Activated CD4-positive, CD25-positive, alpha-beta regulatory T cell treated with anti-CD3 and anti-CD28 coated beads, Interleukin-2, amount 50 U/mL, for 24 hours (primary cell): ENCODE measurements at places on chromosomes 2 and 18.

GRCh38 chr2:16396986-16397385 is 268.6 kb downstream of the CYRIA start:
- no peak for ATAC-seq

DNA sequence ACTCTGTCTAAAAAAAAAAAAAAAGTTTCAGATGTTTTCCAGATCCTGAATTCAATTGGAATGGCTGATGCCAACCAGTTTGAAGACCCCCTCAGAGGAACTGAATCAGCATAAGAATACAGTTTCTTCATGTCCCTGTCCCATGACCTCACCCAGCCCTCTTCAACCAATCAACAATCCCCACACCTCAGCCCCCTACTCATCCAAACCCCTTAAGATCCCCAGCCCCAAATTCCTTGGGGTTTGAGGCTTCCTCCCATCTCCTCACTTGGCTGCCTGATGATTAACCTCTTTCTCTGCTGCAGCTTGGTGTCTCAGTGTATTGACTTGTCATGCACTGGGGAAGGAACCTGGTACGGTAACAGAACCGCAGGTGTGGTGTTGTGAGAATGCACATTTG is 97.6 kb upstream of the CABLES1 start:
- no peak for ATAC-seq

GRCh38 chr2:69055688-69056470 is 42.9 kb downstream of the ANTXR1 start:
- ATAC-seq, result no peak

GRCh38 chr2:71888751-71889445 is 258.8 kb downstream of the CYP26B1 start:
- ATAC-seq, result no peak

- ATAC-seq, result no peak
Measured at GRCh38 chr18:58785171-58785805, 79.4 kb upstream of the ZNF532 start.

- no peak for ATAC-seq
Measured at GRCh38 chr18:76715012-76715610, 107.2 kb upstream of the ZNF236 start.

DNA sequence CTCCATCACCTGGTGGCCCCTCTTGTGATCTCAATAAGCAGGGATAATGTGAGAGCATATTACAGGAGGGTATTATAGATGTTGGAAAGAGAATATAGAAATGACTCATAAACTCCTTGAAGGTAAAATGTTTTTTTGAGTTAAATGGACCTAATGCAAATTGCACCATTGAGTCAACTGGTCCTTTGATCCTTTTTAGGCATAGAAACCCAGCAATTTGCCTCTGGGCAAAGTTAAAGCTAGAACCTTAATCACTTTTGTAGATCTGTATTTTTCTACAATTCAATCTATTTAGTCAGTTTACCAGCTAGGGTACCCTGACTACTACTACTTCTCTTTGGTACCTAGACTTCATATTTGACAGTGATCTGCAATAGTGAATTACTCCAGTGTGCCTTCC is 71.8 kb upstream of the RNF152 start:
- ATAC-seq, result no peak

GRCh38 chr18:57523171-57523956 is 63.1 kb downstream of the FECH start:
- ATAC-seq, result no peak

DNA sequence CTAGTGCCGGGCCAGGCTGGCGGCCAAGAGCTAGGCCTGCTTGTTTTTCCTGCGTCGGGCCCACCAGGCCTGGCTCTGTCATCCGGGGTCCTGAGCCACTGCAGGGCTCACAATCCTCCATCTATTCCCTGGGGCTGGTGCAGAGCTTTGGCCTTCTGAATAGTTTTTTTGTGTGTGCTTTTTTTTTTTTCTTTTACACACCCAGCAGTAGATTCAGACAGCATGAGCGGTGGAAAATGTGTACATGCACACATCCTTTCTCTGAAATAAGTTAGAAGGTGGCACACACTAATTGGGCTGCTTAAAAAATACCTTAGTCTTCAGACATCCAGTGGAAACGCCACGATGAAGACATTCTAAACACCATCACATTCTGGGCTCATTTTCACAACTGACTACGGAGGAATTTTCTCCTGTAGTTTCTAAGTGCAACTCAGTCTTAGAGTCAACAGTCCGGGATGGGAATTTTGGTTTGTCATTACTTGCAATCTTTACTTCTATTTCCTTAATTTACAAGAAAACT is 6.1 kb downstream of the ZFP36L2 start:
- ATAC-seq, result peak; percentile 8

DNA sequence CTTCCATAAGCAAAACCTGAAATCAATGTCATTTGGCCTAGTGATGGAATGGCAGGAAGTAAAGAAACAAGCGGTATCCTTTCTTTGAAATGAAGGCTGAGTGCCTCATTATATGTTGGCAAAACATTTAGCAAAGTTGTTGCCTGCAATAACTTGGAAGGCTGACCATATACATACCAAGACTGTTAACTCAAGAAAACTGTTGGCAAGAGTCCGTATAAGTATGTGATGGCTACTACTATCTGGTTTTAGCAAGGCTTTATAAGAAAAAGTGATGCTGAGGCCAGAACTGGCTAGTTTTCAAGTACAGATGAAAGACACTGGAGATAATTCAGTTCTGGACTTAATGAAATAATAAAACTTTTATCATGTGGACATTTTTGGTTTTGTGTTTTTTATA is 356.2 kb downstream of the ZNF521 start:
- no peak for ATAC-seq

DNA sequence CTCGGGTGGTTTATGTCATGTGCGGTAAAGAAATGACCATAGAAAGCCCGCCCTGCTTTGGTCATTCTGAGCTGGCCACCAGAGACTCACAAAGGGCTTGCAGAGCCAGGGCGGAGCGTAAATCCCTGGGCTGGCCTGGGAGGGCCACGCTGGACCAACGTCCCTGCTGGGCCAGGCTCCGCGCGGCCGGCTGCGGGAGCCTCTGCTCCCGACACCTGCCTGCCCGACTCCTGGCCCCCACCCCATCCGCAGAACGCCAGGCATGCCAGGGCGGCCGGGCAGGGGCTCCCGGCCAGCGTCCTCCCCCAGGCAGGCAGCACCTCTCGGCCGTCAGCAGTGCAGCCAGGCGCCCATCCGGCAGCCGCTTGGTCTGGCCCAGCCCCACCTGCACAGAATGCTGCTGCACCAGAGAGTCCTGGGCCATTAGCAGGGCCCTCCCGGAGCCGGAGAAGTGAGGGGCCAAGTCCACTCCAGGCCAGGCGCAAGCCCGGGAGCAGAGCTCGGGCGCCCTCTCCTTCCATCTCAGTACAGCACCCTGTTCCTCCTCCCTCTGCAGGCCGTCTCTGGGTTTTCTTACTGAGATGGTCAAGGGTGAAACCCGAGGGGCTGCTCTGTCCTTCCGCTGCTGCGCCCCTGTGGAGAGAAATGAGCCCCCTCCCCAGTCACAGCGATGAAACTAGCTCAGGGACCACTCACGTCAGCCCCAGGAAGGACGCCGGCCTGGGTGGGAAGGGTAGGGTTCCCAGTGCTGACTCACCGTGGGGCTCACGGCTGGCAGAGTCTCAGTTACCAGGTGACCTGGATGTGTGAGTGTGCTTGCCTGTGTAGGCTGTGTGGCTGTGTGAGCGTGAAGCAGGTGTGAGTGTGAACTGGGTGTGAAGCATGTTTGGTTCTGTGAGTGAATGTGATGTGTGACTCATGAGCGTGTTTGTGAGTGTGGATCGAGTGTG is 83.3 kb downstream of the PTGR3 start:
- no peak for ATAC-seq

DNA sequence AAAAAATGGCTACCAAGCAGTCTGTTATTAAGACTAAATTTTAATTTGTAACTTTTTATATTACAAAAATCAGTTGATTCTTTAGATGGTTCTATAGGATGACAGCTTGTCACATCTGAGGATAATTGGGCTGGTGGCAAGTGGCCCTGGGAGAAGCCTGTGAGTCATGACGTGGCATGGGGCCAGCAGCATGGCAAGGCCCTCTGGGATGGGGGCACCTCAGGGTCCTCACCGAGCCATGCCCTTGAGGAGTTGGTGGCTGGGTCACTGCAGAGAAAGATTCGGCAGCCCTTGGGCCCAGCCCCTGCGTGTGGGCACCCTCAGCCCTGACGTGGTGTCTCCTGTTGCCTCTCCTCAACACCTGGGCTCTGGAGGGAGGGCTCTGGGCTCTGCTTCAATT is 49.7 kb downstream of the STK25 start:
- no peak for ATAC-seq

- no peak for ATAC-seq
Measured at GRCh38 chr2:10548626-10549025, 100.5 kb upstream of the ODC1 start.

DNA sequence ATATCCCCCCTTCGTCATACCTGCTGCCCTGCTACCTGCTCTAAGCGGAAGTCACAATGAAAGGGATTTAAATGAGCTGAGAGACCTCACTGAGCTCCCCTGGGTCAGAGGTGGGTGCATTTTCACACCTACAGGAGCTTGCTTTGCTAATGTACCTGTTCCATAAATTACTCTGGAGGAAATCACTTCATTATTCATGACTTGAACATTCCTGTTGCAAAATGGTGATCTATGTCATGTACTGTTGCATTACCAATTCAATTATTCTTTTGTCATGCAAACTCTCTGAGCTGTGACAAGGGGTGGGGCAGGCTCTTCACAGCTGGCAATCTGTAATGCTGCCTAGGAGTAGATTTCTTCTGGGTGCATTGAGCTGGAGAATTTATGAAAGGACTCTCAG is 761.3 kb downstream of the TSN start:
- ATAC-seq, result no peak

DNA sequence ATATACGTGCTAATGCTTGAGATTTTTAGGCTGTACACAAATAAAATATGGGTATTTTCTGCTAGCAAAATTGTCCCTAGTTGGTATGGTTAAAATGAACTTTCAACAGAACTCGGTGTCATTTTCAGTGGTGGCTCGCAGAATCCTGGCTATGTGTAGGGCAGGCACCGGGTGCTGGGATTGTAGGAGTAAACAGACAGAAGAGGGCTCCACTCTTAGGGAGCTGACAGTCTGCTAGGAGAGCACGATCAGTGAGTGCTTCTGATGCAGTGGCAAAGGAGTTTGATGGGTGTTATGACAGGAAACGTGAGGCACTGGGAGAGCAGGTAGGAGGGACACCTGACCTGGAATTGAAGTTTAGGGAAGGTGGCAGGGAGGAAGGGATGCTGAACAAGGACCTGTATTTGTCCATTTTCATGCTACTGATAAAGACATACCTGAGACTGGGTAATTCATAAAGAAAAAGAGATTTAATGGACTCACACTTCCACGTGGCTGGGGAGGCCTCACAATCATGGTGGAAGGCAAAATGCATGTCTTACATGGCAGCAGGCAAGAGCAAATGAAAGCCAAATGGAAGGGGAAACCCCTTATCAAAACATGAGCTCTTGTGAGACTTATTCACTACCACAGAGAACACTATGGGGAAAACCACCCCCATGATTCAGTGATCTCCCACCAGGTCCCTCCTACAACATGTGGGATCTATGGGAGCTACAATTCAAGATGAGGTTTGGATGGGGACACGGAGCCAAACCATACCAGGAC is 105.4 kb upstream of the LCLAT1 start:
- peak; percentile 62 for ATAC-seq

GRCh38 chr2:25176138-25176537 is 7.8 kb upstream of the POMC start:
- no peak for ATAC-seq

DNA sequence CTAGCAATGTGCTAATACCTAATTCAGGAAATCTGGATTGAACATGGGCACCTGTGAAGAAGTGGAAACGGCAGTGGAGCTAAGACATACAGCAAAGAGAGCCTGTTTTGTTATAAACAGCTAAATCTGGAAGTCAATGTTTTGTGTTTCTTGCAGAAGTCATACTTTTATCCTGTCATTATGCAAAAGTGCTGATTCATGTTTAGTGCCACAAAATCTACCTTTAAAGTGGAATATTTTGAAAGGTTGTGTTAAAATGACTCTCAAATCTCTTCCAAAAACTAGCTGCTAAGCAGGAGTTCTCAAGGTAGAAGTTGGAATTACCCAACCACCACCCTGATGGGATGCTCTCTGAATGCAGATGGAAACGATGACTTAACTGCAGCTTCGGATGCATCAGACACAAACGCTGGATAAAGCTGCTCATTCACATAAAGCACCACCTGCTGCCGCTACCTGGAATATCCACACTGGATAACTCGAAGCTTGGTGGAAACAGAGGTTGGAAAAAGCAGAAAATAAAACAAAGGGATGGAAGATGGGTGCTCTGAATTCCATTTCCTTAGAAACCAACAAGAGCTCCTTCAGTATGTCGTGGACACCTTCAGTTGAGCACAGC is 132.6 kb upstream of the ZNF236 start:
- ATAC-seq, result no peak

GRCh38 chr2:75153221-75153620 is 46.1 kb downstream of the TACR1 start:
- no peak for ATAC-seq

DNA sequence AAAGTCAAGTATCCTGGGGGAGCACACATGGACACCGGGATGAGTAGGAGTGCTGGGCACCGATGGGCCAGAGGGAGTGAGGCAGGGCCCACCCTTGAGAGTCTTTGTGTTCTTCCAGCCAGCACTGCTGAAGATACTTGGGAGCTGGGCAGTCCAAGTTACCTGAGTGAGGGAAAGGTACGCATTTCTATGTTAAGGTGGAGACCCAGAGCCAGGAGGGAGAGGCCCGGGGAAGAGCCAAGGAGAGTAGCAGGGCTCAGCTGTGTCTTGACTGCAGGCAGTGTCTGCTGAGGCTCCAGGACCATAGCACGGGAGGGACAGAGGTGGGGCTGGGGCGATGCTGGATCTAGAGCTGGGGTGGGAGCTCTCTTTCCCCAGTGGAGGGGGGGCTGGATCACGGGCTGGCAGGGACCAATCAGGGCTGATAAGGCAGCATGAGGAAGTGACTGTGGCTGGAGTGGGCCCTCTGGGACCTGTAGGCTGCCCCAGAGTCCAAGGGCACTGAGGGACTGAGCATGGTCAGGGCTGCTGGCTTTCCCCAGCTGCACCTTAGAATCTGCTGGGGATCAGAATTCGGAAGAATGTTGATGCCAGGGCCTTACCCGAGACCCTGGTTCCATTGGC is 289.2 kb downstream of the PHLPP1 start:
- ATAC-seq, result no peak

- ATAC-seq, result no peak
Measured at GRCh38 chr2:45922577-45922988, 271.1 kb downstream of the PRKCE start.

GRCh38 chr2:231715988-231716616 is 7.8 kb downstream of the PTMA start:
- ATAC-seq, result no peak

DNA sequence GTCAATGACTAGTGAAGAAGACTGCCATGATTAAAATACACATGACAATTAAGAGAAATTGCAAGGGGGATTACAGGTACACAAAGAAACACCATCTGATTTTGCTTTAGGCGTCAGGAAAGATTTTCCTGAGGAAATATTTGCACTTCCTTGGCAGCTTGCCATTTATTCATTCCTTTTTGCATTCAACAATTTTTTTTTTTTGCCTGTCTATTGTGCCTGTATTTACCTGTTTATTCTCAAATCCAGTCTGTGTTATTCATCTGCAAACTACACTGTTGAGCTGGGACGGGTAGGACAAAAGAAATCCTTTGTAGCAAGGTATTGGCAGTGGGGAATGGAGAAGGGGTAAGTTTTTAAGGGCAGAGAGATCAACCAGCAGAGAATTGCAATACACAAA is 31.8 kb downstream of the SMAD2 start:
- no peak for ATAC-seq
